Suppressor macrophage (primary cell): ENCODE measurements at places on chromosomes 3 and 15.

DNA sequence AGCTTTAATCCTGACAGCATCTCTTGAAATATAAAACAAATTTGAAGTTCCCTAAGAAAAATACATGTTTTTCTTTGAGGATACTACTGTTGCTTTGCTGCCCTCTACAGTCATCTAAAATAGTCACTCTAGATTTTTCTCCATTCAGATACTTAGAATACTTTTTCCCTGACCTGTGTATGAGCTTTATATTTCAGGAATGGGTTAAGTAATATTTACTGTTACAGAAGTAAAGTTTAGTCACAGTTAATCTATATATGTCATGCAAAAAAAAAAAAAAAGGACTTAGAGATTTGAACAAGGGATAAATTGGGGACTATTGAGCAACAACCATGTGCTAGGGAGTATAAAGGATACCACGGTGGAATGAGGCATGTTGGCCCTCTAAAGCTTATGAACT, 8.8 kb downstream of the NECTIN3 start:
- peak; percentile 5 for DNase-seq

DNA sequence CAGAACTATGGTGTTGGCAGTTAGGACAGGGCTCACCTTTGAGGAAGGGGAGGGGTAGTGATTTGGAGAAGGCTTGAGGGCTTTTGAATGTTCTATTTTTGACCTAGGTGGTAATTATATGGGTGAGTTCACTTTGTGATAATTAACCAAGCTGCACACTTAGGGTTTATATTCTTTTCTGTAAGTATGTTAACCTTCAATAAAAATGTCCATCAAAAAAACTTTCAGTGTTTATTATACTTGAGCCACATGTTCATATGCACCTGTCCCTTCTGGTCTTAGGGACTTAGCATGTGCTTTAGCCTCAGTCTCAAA, 28.4 kb downstream of the PDE8A start:
- DNase-seq, result no peak

GRCh38 chr3:105360003-105360402, 6.7 kb upstream of the ALCAM start:
- no peak for DNase-seq

- DNase-seq, result no peak
These were observed 112.5 kb downstream of the ADAMTS9 start for GRCh38 chr3:64575211-64575844.

DNA sequence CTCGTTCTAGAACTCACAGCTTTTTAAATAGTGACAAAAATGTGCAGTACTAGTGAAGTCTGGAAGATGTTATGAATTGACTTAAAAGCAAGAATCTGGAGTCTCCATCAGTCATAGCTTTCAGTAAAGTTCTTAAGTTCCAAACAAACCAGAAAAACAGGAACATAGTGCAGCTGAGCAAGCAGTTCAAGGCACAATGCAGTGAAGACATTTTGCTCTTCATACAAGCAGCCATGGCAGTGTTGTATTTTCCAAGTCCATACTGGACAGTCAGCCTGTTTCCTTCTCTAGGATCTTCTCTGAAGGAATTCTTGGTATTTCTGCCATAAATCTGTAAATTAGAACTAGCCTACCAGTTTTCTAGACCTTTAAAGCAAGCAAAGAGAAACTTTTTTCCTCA, 90.5 kb downstream of the LRRC28 start:
- DNase-seq, result peak; percentile 19
